Stimulated activated CD4-positive, alpha-beta T cell treated with anti-CD3 and anti-CD28 coated beads, Interleukin-1b, Interleukin-23, amount 100 ng/mL, for 48 hours (primary cell): ENCODE measurements at places on chromosomes 5 and 9.

DNA sequence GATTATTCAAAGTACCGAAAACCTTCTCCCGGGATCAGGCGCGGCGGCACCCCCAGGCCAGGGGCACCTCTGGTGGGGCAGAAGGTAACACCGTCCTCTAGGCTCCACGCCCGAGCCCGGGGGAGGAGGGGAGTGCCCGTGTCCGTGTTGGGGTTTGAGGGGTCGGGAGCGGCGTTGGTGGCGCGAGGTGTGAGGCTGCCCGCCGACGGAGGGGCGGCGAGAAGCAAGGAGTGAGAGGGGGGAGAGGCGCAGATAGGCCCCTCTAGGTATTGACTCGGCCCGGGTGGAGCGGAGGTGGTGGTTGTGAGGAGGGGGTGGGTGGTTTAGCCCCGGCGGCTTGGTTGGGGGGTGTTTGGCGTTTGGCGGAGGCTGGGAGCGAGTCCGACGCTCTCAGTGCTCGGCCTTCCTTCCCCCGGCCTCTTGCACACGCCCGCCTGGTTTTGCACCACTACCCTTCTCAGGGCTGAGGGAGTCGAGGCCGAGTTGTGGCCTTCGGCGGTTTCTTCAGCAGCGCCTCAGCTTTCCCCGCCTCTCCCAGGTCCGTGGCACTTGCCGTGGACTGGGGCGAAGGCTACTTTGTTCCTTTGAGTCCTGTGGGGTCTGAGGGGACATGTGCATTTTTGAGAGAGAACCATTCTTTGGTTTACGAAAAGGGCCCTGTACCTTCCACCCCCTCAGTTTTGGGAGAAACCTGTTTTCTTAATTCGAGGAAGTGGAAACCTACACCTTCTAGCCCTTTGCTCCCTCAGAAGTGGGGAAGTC, 450 bp downstream of the GPBP1 start:
- peak; percentile 40 for DNase-seq

- DNase-seq = no peak
These were observed 15.2 kb downstream of the ZBTB5 start for GRCh38 chr9:37449862-37450632.

GRCh38 chr9:35732800-35733541, 505 bp downstream of the CREB3 start:
- DNase-seq = peak; percentile 39

- DNase-seq = no peak
These were observed 115.8 kb downstream of the DRD1 start for GRCh38 chr5:175328176-175328575.

GRCh38 chr5:21391506-21391905, 1403.5 kb upstream of the CDH18 start:
- DNase-seq = no peak

GRCh38 chr5:62938927-62939326, 360.3 kb downstream of the LRRC70 start:
- DNase-seq = no peak

DNA sequence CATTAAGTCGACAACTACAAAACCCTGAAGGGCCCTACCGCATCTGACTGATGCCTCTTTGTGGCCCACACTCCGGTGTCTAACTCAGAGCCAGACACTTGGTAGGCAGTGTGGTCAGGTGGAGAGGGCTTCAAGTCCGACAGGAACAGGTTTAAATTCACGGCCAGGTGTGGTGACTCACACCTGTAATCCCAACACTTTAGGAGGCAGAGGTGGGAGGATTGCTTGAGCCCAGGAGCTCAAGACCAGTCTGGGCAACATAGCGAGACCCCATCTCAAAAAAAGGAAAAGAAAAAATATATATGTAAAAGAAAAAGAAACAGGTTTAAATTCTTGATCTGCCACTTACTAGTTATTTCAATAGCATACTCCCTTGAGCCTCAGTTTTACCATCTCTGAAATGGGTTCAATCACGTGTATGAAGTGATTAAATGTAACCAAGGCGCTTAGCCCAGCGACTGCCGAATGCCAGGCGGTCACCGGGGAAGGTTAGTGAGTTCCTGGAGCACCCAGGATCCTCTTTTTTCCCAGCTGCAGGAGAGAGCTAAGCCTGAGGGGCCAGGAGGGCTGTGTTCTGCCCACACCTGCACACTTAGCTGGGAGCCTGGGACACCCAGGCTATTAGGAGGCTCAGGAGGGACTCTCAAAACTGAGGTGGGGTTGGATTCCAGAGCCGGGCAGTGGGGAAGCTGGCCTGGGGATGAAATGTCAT, 943 bp downstream of the CLTB start:
- no peak for DNase-seq

- no peak for DNase-seq
These were observed 75.7 kb downstream of the MED10 start for GRCh38 chr5:6302684-6303083.

DNA sequence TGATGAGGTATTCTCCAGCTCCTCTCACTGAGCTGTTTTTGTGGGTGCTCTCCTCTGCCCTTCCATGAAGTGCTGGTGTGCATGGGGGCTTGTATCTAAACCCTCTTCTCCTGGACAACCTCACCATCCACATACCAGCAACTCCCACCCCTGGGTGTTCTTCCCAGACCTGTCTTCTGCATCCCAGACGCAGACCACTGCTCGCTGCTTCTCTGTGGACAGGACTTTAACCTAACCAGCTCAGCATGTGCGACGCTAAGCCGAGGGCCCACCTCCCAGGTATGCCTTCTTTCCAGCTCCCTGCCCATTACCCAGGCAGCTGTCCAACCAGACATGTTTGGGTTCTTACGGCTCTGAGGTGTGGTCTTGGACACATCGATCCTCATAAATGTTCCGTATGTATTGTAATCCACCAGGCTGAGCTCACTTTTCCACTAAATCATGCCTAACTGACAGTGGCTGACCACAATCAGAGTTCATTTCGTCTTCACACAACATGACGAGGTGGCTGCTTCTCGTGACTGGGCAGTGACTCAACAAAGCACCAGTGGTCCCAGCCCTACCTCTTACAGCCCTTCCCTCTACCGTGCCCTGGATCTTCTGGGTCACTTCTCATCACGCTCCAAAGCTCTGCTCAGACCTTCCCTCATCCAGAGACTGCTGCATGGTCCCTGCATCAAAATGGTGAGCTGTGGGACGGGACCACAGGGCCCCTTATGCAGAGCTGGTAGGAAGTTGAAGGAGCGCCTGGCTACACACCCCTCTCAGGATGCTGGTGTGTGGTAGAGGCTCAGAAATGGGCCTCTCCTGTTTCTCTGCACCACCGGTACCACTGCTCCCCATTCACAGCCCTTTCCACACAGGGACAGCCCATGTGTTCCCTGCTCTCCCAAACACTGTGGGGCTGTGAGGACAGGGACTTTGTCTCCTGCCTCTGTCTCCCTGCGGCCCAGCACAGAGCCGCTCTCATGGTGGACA, 9.6 kb upstream of the PTGES2 start:
- no peak for DNase-seq

GRCh38 chr9:137761793-137762192, 115.8 kb upstream of the CACNA1B start:
- DNase-seq = no peak

DNA sequence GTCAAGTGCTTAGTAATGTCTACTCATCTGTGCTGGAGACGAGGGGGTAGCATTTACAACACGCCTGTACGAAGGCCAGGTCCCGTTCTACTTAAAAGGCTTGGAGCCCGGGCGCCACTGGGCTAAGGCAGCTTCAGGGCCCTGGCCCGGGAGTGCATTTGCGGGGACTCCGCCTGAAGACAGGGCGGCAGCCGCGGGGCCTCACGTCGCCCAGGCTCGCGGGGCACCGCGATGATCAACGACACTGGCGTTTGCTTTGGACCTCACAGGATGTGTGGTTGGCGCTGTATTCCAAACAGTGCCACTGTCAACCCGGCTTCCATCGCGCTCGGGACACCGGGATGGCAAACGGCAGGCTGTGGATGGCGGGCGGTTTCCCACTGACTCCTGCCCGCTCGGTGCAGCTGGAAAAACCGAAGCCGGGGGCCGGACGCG, 1.1 kb upstream of the TENT4A start:
- DNase-seq = peak; percentile 54
